ENCODE measurements at places on chromosomes 6 and 20.

DNA sequence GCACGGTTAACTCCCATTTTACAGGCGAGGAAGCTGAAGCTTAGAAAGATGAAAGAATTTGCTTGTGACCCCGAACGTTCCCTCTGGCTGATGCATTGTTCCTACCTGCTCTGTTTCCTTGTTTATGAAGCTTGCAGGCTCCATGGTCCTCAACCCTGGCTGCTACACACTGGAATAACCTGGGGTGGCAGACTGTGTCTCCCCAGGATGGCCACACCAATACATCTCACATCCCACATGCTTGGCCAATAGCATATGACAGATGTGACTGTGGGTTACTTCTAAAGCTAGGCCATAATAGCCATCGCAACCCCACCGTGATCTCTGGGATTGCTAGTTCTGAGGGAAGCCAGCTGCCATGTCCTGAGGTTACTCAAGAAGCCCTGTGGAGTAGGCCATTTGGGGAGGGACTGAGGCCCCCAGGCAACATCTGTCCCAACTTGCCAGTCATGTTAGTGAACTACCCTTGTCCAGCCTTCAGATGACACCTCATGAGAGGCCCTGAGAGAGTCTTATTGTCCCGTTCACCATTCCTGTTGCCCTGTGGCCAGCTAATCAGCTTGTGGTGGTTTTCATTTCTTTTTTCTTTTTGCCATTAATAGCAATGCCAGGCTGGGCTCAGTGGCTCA is 6.7 kb upstream of the FAM110A start:
- no peak for DNase-seq

DNA sequence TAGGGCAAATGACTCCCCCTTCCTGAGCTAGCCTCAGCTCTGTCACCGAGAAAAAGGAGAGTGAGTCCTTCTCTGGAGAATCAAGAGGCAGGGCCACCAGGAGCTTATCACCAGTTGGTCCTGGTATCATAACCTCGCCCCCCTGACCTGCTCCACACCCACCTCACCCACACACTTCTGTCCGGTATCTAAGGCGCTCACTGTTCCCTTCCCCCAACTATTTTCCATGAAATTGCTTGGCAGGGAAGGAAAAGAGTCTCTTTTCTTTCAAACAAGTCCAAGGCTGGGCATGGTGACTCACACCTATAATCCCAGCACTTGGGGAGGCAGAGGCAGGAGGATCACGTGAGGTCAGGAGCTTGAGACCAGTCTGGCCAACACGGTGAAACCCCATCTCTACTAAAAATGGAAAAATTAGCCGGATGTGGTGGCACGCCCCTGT is 77.6 kb downstream of the ZMYND8 start:
- no peak for DNase-seq

- DNase-seq: no peak
Observed at GRCh38 chr6:122286512-122286911, 112.9 kb upstream of the HSF2 start.

DNA sequence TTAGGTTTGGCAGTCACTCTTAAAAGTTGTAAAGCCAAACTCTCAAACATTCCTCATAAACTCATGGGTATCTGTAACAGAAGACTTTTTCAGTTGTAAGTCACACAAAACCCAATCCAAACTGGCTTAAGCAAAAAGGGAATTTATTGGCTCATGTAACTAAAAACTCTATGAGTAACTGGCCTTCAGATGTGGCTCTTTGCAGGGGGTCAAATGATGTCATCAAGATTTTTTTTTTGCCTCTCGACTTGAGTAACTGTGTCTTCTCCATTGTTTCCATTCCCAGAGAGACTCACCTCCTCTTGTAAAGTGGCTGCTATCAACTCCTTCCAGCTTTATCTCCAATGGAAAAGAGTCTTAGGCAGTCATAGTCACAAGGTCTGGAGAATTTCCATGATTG is 645.0 kb downstream of the DHX35 start:
- no peak for DNase-seq

GRCh38 chr6:139862311-139862710 is 487.9 kb upstream of the CITED2 start:
- DNase-seq: no peak

GRCh38 chr6:118591897-118592296 is 43.8 kb downstream of the PLN start:
- no peak for DNase-seq

- no peak for DNase-seq
Observed at GRCh38 chr6:81561071-81561564, 191.4 kb downstream of the TENT5A start.

DNA sequence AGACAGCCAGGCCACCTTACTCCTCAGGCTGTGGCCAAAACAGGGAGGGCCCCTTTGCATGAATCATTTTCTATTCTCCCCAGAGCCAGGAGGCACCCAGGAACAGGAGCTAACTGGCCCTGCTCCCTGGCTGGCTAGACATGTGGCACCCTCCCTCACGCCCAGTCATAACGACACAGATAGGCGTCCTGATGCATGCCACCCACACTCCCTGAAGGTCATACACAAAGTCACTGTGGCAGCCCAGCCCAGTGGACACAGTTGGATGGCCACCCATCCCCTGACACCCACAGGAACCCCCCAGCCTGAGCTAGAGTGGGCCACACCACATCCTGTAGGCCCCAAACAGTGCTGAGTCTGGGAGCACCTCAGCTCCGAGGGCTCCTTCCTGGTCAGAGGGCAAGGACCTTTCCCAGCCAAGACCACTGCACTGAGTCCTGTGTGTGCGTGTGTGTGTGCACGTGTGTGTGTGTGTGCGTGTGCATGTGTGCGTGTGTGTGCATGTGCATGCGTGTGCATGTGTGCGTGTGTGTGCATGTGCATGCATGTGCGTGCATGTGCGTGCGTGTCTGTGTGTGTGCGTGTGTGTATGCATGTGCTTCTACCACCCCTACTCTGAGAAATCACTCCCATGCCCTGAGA is 21.6 kb downstream of the TFEB start:
- no peak for DNase-seq

- DNase-seq: no peak
Observed at GRCh38 chr6:169957351-169957963, 206.0 kb downstream of the ERMARD start.

- no peak for DNase-seq
Observed at GRCh38 chr6:161029195-161029809, 37.7 kb downstream of the MAP3K4 start.

- DNase-seq: no peak
Observed at GRCh38 chr6:102137859-102138258, 744.4 kb downstream of the GRIK2 start.

- DNase-seq: no peak
Observed at GRCh38 chr20:48626938-48627736, 200.7 kb downstream of the PREX1 start.

- no peak for DNase-seq
Observed at GRCh38 chr6:67016921-67017460, 1310.0 kb upstream of the EYS start.

DNA sequence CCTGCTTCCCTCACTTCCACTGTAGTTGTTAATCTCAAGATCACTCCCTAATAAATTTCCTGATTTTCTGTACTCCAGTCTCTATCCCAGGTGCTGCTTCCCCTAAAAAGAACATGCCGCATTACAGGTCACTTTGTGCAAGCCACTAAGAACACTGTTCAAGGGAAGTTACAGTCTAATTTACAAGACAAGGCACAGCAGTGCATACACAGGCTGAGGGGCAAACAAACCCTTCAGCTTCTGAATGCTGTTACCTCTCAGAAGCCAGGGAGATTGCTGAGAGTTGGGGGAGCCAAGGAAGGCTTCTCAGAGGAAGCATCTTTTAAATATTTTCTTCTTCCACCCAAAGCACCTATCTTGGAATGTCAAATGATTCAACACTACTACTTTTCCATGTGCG is 445.3 kb upstream of the FLRT3 start:
- no peak for DNase-seq

GRCh38 chr6:3737149-3737830 is 14.2 kb downstream of the PXDC1 start:
- DNase-seq: no peak

GRCh38 chr20:16317445-16318362 is 255.5 kb downstream of the KIF16B start:
- no peak for DNase-seq

DNA sequence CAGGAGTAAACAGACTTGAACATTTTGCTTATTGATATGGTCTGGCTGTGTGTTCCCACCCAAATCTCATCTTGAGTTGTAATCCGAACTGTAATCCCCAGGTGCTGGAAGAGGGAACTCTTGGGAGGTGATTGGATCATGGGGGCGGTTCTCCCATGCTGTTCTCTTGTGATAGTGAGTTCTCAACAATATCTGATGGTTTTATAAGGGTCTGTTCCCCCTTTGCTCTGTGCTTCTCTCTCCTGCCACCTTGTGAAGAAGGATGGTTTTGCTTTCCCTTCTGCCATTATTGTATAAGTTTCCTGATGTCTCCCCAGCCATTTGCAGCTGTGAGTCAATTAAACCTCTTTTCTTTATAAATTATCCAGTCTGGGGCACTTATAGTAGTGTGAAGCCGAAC is 40.0 kb downstream of the MYLIP start:
- no peak for DNase-seq

GRCh38 chr6:168207421-168208175 is 112.0 kb downstream of the DACT2 start:
- DNase-seq: no peak
